Small intestine (tissue), 16 donors: ENCODE measurements at places on chromosomes 16 and 17.

DNA sequence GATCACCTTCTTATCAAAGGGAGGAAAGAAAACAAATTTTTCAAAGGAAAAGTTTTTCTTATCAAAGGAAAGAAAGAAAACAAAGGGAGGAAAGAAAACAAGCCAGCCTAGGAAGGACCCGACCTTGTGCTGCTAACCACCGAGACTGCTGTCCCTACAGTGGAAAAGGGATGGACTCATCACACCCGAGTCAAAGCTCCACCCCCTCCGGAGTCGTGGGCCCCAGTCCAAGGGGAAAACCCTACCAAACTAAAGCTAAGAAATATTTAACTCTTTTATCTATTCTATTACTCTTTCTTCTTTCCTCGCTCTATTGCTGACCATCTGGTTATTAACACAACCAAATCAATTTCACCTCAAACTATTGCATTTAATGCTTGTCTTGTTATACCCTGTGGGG lies 6.1 kb upstream of the ENDOV start:
- peak; percentile 69 for DNase-seq

- DNase-seq: no peak
Measured at GRCh38 chr16:31002250-31002700, 8.2 kb downstream of the STX1B start.

GRCh38 chr16:57226701-57227621 lies 18.1 kb upstream of the ARL2BP start:
- no peak for DNase-seq

GRCh38 chr16:20906341-20907255 lies 6.0 kb downstream of the LYRM1 start:
- DNase-seq: no peak
